Activated T-helper 2 cell treated with anti-CD3 and anti-CD28 coated beads, Interferon-gamma antibody, Interleukin-2, Interleukin-4, amounts not matched to agents 10 μg/mL and 5 μg/mL and 100 μg/mL, durations not matched to agents 14 hours and 24 hours and 36 hours (primary cell): ENCODE measurements at places on chromosomes 5 and 9.
A peak's percentile ranks its signal among the peaks of the same experiment; 100 is the strongest.

GRCh38 chr9:76798527-76798926 lies 34.3 kb downstream of the PCA3 start:
- DNase-seq: no peak

GRCh38 chr5:140674211-140674610 lies 835 bp upstream of the DND1 start:
- no peak for DNase-seq

GRCh38 chr5:88142886-88143692 lies 125.6 kb downstream of the TMEM161B start:
- DNase-seq: no peak

- no peak for DNase-seq
Measured at GRCh38 chr9:124122813-124123462, 111.4 kb downstream of the LHX2 start.

- DNase-seq: no peak
Measured at GRCh38 chr9:132171702-132172101, 9.8 kb downstream of the NTNG2 start.

- no peak for DNase-seq
Measured at GRCh38 chr9:97633859-97634490, 354 bp downstream of the NCBP1 start.

DNA sequence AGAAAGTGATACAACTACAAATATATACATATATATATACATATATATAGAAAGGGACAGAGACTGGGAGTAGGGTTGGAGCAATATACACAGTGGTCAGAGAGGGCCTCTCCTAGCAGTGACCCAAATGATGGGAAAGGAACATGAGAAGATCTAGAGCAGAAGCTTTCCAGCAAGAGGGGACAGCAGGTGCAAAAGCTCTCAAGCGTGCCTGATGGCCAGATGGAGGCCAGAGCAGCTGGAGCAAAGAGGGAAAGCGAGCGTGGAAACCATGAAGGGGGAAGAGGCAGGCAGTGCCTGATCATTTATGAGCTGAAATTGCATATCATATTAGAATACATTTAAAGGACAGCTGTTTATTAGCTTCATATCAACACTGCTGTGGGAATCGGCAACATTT lies 7.6 kb upstream of the GRPEL2 start:
- no peak for DNase-seq

GRCh38 chr9:2378266-2378665 lies 243.3 kb upstream of the VLDLR start:
- DNase-seq: no peak

DNA sequence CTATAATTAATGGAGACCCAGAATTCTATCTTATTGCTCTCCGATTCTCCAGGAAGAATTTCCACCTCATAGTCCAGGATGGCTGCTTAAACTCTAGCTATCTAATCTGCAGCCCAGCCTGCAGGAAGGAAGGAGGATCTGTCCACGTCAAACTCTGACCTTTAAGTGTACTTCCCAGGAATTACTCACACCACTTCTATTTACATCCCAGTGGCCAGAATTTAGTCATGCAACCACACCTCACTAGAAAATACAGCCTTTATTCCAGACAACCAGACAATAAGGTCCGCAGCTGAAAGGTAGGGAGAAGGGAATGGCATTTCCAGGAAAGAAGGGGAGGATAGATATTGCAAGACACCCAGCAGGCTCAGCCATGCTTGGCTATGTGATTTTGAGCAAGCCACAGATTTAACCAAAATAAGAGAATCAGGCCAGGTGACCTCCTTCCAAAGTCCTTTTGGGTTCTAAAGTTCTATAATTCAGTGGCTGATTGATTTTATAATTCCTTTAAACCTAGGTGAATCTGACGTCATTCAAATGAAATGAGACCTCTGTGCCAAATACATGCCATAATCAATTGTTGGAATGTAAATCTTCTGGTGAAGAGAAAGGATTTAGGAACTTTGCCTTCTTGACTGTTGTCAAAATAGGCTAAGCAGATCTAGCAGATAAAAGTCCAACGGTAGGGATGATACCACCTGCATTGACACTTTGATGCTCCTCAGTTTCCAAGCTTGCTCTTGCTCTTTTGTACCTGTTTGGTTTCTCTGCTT lies 3.7 kb upstream of the DENND1A start:
- no peak for DNase-seq

GRCh38 chr5:60340965-60341471 lies 358.9 kb downstream of the DEPDC1B start:
- no peak for DNase-seq

- no peak for DNase-seq
Measured at GRCh38 chr9:98226516-98226915, 28.9 kb downstream of the TBC1D2 start.

GRCh38 chr9:83405759-83406158 lies 132.4 kb downstream of the FRMD3 start:
- no peak for DNase-seq

GRCh38 chr9:125143377-125144090 lies at the start of gene SCAI:
Gene SCAI (minus strand): TSS chr9:125143528. CDS start chr9:125143437, 91 bp downstream.
- DNase-seq: peak; percentile 98

GRCh38 chr5:181189363-181189961 lies 15.5 kb downstream of the TRIM7 start:
- DNase-seq: peak; percentile 60

- no peak for DNase-seq
Measured at GRCh38 chr9:93008457-93008856, 50.0 kb upstream of the SUSD3 start.

DNA sequence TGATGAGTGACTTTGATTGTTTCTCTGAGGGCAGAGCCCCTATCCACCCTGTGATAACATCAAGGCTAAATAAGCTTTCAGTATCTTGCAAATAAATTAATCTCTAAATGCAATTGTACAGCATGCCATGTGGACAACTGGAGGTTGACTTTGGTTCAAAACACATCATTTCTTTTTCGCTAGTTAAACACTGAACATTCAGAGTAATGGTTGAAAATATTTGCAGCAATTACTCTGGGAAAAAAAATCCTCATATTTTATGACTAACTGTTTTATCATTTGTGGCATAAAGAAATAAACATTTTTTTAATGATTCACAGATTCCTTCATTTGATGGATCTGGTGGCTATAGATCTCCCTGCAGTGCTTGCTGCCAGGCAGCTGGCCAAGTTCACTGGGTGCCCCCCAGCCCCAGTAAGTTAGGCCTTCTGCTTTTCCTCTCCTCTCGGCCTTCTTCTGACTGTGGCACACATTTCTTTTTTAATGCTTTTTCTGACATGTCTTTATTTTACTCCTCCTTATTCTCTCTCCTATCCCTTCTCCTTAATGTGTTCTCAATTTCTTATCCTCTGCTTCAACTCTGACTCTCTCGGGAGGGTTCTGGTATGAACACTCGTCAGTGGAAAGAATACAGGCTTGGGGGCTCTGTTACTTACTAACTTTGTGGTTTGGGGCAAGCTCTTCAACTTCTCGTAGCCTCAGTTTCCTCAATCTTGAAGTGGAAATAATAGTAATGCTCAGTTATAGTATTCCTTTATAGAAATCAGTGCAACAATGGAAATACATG lies 69.6 kb downstream of the ADAMTSL1 start:
- no peak for DNase-seq

DNA sequence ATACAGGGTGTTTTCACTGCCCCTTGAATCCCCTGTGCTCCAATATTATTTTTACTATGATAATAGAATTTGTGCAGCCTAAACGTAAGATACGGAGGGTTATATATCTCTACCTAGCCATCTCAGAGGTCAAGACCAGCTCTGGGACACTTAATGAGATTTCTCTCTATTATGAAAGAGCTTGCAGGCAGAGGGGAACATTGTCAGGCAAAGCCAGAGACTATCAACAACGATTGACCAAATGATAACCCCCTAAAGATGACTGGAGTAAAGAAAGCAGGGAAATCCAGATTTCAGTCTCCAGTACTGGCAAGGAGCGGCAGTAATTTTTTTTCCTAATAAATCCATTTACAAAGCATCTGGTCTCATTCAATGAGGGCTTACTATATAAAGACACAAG lies 59.8 kb upstream of the LPAR1 start:
- DNase-seq: no peak

GRCh38 chr9:123609844-123610243 lies 253.8 kb downstream of the CRB2 start:
- no peak for DNase-seq

GRCh38 chr5:133565993-133566392 lies 46.3 kb downstream of the FSTL4 start:
- no peak for DNase-seq
